ENCODE measurements at places on chromosomes 12 and 14. TPM values are rescaled to one million over a fixed set of nuclear protein-coding genes. Genes with fewer than 3 reads are reported as not detected.

The PROX2 gene
- total RNA-seq = not detected

The CCDC177 gene
- total RNA-seq = under 0.01 TPM

The IL31 gene
- not detected for total RNA-seq

The NPAS3 gene
- under 0.01 TPM for total RNA-seq

The KRT4 gene
- not detected for total RNA-seq

The BTBD7 gene
- 20.7 TPM for total RNA-seq

The RDH12 gene
- total RNA-seq = not detected

The INHBE gene
- total RNA-seq = 0.85 TPM

The ING4 gene
- total RNA-seq = 33.5 TPM

The SPRING1 gene
- total RNA-seq = 27.1 TPM

The SLC39A9 gene
- 169 TPM for total RNA-seq

The PLD4 gene
- not detected for total RNA-seq

The LUM gene
- total RNA-seq = 191 TPM

The CLEC4E gene
- not detected for total RNA-seq
